ENCODE measurements at places on chromosomes 12 and 14.

GRCh38 chr12:53677800-53678148 lies 1.9 kb upstream of the ATP5MC2 start:
- no peak for DNase-seq

DNA sequence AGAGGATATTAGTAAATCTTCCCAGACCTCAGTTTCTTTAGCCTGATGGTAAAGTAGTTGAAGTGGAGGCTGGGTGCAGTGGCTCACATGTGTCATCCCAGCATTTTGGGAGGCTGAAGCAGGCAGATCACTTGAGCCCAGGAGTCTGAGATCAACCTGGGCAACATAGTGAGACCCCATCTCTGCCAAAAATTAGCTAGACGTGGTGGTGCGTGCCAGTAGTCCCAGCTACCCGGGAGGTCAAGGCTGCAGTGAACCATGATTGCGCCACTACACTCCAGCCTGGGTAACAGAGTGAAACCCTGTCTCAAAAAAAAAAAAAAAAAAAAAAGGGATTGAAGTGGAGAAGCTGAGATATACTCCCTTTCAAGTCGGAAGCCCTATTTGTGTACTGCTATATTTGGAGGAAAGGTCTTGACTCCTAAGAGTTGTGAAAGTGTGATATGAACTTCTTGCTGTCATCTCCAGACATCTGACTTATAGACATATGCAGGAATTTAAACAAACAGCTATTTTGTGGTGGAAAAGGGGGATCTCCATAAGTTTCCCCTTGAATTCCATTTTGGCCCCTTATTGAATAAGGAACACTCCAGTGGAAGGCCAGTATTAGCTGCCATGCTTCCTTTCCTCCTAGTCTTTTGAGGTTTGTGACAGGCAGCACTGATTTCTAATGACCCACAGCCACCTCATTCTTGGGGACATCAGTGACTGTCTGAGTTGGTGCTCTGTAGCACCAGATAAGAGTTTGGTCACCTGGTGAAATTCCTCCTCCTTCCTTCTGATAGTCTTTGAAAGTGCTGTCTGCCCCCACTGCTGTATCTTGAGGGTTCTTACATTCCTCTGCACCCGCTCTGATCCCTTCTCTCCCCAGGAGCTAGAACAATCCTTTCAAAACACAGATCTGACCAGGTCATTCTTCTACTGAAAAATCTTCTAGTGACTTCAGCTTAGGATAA lies 7.4 kb downstream of the ELK3 start:
- DNase-seq, result no peak

GRCh38 chr12:25800101-25800500 lies 158.4 kb upstream of the RASSF8 start:
- DNase-seq, result no peak

- DNase-seq, result no peak
Measured at GRCh38 chr12:27822076-27822712, 42.2 kb upstream of the MANSC4 start.

- DNase-seq, result no peak
Measured at GRCh38 chr12:131074221-131075083, 120.7 kb downstream of the ADGRD1 start.

GRCh38 chr14:19754172-19754571 lies 10.8 kb downstream of the OR4Q3 start:
- no peak for DNase-seq

- DNase-seq, result no peak
Measured at GRCh38 chr14:94426526-94426925, 26.1 kb downstream of the SERPINA11 start.

- no peak for DNase-seq
Measured at GRCh38 chr12:38538319-38538718, 221.7 kb downstream of the ALG10B start.

- DNase-seq, result no peak
Measured at GRCh38 chr12:113162102-113163029, 12.8 kb downstream of the CFAP73 start.

DNA sequence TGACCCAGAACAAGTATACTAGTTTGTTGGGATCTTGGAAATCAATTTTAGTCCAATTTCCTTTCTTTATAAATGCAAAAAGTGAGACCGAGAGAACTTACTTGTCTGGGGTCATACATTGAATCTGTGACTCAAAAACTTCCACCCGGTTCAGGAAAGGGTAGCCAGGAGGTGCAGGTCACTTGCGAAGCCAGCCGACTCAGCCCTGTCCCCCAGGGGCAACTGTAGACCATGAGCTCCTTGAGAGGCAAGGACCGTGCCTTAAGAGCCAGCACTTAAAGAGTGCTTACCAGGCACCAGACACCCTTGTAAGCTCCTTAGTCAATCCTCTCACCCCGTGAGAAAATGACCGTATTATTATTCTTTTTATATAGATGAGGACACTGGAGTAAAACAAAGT lies 505 bp upstream of the BCDIN3D start:
- DNase-seq, result no peak

- DNase-seq, result no peak
Measured at GRCh38 chr12:57741844-57742738, 2.7 kb upstream of the TSPAN31 start.

DNA sequence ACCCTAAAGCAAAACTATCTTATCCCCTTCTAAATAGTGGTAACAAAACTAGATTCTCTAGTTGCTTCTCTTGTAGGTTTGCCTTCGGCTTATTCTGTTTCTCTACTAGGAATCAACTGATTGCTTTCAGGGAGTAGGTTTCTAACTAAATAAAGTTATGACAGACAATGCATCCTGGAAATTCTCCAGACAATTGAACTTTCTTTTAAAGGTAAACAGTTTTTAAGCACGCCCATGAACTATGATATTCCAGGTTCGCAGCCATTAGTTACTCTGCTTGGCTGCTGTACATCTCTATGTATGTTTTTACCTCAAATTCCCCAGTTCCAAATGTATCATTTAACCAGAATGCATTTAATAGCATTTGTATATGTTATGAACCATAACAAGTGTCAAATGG lies 23.9 kb downstream of the EIF2S3B start:
- no peak for DNase-seq

DNA sequence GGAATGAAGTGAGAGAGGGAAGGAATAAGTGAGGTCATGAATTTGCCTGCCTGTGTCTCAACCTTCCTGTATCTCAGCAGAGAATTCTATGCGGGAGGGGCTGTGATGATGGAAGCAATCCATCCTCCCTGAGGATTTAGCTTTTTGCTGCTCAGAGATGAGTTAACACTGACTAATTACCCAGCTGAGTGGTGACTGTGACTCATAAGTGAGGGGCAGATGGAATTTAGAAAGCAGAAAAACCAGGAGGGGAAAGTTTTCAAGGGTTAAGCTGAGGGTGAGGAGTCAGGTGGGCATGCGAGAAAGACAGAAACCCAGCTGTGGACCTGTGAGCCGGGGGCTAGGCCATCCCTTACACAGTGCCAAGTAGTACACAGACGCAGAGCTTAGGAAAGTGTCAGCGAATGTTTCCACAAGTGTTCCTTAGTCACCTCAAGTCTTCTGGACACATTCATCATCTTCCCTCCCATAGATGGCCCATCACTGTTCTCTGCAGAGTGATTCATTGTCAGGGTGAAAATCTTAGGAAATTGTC lies 277.9 kb downstream of the IPO8 start:
- DNase-seq, result peak; percentile 88

DNA sequence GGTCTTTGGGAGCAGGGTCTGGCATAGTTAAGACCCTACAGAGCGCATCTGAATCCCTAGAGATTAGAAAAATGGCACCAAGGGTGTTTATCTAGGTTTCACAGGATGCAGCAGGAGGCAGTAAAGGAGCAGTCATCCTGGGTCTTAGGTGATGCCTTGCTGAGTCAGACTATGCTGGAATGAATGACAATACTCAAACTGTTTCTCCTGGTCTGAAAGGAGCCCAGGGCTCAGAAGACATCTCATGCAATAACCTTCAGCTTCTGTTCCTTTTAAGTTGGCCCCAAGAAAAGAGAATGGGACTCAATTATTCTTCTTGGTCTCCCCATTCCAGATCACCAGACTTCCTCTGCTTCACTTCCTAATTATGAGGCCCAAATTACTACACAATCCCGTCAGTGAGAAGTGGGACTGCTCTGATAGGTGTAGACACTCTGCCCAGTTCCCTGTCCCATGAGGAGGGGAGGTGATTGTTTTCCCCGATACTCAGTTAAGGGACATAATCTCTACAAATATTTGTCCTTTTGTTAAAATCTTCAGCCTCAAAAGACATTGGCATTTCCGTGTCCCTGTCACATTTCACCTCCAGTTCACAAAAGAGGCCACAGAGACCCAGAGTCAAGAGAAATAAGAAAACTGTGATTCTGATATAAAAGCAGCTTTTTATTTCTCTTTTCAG lies 14.8 kb upstream of the APOF start:
- no peak for DNase-seq

DNA sequence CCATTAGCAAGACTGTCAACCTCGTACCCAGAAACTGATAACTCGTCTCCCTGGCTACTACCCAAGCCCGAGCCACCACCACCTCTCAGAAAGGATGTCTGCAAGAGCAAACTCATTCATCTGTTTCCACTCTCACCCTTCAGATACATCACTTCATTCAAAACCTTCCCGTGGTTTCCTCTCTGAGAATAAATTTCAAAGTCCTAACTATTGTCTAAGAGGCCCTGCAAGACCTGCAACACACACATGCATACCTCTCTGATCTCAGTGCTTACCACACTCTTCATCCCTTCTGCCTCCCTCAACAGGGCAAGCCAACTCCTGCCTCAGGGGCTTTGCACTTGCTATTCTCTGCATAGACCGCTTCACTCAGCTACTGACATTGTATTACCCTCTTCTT lies 40.6 kb downstream of the PPP1R13B start:
- no peak for DNase-seq

GRCh38 chr12:23884909-23885308 lies 64.6 kb downstream of the SOX5 start:
- DNase-seq, result no peak

- no peak for DNase-seq
Measured at GRCh38 chr12:104763168-104763805, 194.8 kb downstream of the SLC41A2 start.

GRCh38 chr12:94123127-94123526 lies 25.2 kb upstream of the PLXNC1 start:
- DNase-seq, result no peak

DNA sequence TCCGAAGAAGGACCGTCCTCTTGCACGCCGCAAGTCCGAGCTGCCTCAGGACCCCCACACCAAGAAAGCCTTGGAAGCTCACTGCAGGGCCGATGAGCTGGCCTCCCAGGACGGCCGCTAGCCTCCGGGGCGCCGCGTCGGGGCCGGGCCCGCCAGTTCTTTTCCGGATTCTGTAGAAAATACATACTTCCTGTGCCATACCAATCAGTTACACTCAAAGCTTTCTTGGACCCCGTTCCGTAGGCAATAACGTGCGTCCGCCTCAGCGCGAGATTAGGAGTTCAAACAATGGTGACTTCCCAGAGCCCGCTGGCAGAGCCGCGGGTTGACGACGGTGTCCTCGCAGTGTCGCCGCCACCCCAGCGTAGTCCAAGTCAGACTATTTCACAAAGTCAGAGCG lies 39.2 kb upstream of the DYNC1H1 start:
- no peak for DNase-seq

DNA sequence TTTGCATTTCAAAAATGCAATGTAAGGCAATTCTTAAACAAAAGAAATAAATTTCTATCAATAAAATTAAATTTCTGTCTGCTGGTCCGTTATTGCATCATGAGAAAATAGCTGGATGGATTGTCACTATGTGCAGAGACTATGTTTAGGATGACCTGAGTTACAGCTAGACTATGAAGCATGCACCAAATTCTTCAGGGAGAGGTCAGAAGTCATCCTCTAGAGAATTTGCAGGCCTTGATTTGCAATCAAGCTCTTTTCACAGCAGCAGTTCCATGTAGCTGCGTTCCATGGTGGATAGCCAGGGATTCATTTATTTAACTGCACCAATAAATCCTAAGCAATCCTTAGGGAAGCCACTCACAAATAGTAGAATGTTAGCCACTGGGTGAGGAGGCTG lies 253.7 kb downstream of the MSRB3 start:
- peak; percentile 68 for DNase-seq

- no peak for DNase-seq
Measured at GRCh38 chr14:93830753-93831461, 42.6 kb upstream of the PRIMA1 start.

DNA sequence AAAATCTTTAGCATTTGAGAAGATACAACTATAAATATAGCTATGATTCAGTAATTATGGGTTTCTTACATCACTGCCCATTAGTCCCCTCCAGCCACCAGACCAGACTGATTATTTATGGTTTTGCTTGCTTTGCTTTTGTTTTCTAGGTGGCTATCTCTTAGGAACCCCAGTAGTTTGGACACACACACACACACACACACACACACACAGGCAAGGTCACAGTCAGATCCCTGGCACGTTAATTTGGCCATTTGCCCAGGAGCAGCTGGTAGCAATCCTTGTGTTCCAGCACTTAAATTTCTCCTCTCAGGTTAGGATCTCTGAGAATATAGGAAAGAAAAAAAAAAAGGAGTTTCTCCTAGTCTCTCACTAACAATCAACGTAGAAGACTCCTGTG lies 90.2 kb upstream of the RESF1 start:
- peak; percentile 57 for DNase-seq

GRCh38 chr12:95836185-95836609 lies 22.6 kb upstream of the SNRPF start:
- peak; percentile 22 for DNase-seq

DNA sequence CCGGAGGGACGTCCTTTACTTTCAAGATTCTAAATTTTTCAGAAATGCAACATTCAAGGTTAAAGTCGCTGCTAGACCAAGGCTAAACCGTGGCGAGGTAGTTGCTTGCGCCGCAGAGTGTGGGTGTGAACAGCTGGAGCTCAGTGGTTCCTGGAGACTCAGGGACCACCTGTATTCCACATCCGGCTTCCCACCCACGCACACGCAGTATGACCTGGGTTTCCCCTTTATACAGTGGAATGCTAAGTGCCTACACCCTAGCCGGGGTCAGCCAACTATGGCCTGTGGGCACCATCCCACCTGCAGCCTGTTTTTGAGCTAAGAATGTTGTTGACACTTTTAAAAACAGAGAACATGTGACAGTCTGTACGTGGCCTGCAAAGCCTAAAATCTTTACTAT lies 42.9 kb upstream of the TESC start:
- DNase-seq, result no peak

DNA sequence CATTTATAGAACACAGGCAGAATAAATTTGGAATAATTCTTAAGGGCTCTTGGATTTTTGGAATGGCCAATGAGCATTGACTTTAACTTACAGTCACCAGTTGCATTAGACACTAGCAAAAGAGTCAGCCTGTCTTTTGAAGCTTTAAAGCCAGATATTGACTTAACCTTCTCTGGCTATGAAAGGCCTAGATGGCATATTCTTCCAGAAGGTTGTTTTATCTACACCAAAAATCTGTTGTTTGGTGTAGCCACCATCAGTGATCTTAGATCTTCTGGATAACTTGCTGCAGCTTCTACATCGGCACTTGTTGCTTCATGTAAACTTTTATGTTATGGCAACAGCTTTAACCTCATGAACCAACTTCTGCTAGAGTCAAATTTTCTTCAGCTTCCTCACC lies 10.4 kb downstream of the PCNX1 start:
- DNase-seq, result no peak

- DNase-seq, result no peak
Measured at GRCh38 chr14:34340025-34340625, 121.9 kb downstream of the SPTSSA start.

- no peak for DNase-seq
Measured at GRCh38 chr14:81415781-81416180, 15.7 kb upstream of the STON2 start.

GRCh38 chr14:65780566-65780965 lies 368.0 kb downstream of the FUT8 start:
- no peak for DNase-seq

All from fibroblast of gingiva (primary cell).